Uterus (tissue), 4 donors: ENCODE measurements at places on chromosomes 12 and 14. TPM values are rescaled to one million over a fixed set of nuclear protein-coding genes. Genes with fewer than 3 reads are reported as not detected.

DNA sequence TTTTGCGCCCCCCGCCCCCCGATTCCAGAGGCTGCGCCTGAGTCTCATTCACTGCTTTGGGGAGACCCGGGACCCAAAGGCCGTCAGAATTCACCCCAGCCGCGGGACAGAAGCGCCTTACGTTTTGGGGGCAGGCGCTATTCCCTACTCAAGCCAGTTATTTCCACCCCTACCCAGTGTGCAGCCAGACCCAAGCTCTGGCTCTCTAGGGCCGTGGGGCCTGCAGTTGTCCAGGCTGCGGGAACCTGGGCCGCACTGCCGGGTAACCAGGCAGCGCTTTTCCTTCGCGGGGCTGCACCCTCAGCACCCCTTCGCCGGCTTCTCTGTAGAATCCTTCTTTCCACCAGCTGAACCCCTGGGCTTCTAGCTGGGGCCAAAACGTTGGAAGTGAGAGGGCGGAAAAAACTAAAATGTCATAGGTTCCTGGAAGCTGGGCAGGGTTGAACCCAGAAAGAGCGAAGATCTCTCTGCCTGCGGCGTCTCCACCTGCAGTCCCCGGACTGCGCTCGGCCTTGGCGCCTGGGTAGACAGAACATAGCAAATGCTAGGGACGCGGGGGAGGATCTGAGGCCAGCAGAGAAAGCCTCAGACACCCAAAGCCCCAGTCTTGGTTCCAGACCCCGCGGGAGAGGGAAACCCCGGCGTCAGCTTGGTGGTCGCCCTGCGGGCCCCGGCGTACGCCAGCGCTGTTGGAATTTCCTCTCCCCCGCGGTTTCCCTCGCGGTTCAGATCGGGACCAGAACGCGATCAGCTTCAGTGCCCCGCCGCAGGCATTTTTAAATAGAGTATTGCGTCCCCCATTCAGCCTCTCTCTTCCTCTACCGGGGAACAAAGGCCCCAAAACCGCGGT, 18.3 kb downstream of the TBX3 start:
- no peak for DNase-seq

- no peak for DNase-seq
Measured at GRCh38 chr12:113555226-113555625, 83.6 kb upstream of the LHX5 start.

- no peak for DNase-seq
Measured at GRCh38 chr12:87315-87714, 20.7 kb downstream of the IQSEC3 start.

Gene TBX3
- total RNA-seq: 11.0 TPM

DNA sequence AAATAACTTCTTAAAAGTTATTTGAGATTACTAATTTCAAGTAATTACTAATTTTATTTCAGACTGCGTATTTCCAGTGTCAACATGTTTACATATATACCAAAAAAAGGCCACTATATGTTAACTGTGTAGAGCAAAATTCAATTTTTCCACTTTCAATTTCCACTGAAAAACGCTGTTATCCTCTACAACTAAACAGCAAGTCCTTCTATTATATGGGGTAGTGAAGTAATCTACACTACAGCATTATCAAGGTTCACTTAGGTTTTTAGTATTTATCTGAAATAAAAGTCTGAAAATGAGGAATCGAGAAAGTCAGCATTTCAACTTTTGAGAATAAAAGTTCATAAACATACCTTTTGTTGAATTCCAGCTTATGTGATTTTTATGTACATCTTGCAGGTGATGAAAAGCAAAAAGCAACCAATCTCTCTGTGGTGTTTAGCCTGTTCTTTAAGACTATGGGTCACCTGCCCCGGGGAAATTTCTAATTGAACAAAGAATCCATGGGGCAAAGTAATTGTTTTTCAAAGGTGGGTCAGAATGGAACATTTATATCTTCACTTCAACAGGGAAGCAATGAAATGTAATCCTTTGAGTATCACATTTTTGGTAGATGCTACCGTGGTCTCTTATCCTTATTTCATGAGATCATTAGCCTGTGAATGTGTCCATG, 3.3 kb downstream of the BTG1 start:
- no peak for DNase-seq

GRCh38 chr12:91023326-91024004, 18.7 kb upstream of the EPYC start:
- DNase-seq: no peak

DNA sequence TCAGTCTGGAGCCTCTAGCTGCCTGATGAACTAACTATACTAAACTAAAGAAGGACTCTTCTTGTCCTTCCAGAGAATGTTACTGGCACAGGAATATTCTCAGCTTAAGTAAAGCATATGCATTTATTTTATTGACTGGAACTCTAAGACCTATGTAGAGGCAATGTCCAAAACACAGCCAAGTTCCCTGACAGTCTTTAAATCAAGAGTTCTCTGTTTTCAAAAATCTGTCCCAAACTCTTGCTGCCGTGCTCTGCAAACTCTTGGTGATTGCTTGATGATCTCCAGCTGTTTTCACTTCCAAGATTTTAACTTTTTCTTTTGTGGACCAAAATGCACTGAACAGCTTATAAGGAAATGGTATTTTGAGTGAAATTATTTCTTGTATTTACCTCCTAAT, 67.5 kb upstream of the DAAM1 start:
- no peak for DNase-seq

DNA sequence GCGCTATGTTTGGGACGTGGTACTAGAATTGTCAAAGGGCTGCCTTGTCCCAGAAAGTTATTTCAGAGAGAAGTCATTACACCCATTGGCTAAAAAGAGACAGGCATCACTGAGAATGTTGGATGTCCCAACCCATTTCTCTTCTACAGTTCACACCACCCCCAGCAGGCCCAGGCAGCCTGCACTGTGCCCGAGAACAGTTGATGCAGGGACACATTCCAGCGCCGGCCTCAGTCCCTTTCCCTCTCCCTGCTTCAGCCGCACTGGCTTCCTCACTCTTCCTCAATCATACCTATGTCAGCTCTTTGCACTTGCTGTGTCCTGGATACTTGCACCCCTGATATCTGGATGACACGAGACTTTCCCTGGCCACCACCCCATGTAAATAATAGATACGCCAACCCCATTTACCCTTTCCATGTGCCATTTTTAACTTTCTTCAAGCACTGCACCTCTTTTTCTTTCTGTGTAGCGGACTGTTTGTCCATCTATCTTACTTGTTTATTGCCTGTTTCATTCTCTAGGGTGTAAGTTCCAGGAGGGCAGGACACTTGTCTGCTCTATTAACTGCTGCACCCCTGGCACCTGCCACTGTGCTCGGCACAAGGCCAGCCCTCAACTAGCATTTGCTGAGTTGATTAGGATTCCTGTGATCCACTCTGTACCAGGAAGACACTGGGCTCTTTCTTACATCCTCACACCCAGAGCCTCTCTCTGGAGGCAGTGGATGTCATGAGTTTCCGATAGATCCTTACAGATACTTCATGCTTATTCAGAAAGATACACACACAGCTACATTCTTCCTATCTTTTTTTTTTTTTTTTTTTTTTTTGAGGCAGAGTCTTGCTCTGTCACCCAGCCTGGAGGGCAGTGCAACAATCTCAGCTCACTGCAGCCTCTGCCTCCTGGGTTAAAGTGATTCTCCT, 76.6 kb upstream of the CEP83 start:
- no peak for DNase-seq

DNA sequence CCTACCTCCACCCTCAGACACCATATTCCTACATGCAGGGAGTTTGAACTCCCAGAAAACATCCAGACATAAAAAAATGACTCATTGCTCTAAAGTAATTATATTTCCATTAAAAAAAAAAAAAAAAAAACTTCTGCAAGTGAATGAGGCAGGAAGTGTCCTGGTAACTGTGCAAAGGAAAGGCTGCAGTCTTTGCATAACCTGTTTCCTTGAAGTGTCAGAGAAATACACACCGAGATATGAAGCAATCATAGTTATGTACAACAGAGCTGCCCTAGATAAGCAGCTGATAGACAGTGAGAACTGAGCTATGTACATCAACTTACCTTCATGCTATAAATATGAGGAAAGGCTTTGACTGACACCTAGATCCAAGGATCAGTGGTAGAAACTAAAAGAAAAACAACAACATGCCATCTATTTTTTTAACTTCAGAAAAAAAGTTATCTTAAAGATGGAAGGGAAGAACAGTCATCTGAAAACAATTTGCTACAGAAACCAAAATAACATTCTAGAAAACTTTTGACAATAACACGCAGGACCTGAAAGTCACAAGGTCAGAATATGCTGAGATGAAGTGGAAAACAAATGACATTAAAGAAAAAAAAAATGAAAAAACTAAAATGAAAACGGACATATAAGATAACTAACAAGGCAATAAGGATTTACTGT, 263.2 kb downstream of the SEC23A start:
- DNase-seq: no peak

- no peak for DNase-seq
Measured at GRCh38 chr12:46718495-46718894, 107.3 kb downstream of the SLC38A4 start.

DNA sequence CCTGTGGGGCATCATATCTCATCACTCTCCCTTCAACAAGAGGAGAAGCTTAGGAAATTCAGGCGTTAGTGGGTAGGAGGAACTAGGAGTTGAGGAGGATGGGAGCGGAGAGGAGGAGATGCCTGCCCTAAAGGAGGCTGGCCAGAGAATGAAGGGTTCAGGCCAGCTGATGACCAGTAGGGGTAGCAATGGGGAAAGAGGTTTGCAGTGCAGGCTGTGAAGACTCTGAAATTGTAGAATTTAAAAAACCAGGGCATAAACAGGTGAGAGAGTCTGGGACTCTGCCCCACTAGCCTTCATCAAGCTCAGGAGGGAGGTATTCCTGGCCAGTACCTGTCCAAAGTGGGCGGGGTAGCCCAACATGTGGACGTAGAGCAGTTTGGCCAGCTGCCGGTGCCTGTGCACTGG, 809 bp downstream of the AP1G2 start:
- DNase-seq: no peak
